ENCODE measurements at places on chromosomes 7 and 10. TPM values are rescaled to one million over a fixed set of nuclear protein-coding genes. Genes with fewer than 3 reads are reported as not detected.

GRCh38 chr10:101766753-101767599, 8.9 kb downstream of the FGF8 start:
- no peak for DNase-seq

NKX6-2 gene
- total RNA-seq, result not detected

C10orf53 gene
- not detected for total RNA-seq

MOGAT3 gene
- total RNA-seq, result not detected

GRCh38 chr7:91973639-91974038, 33.0 kb downstream of the AKAP9 start:
- DNase-seq, result no peak

VSTM4 gene
- total RNA-seq, result 25.2 TPM

GRCh38 chr10:124253006-124253405, 159.6 kb upstream of the CHST15 start:
- no peak for DNase-seq

DNA sequence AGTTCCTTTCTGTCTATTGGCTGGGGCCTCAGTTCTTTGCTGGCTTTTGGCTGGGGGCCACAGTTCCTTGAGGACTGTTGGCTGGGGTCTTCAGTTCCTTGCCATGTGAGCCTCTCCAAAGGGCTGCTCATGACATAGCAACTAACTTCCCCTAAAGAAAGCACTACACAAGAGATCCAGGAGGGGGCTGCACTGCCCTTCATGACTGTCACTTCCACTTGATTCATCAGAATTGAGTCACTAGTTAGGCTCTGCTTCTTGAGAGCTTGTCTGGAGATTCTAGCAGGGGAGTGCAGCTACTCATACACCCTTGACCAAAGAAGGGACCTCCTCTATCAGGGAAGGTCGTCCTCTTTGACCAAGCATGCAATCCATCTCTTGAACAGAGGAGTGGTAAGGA, 38.0 kb upstream of the MKX start:
- peak; percentile 32 for DNase-seq

All from myocyte (in vitro differentiated cells).